Fibroblast of the aortic adventitia (primary cell): ENCODE measurements at places on chromosomes 1 and 21. TPM values are rescaled to one million over a fixed set of nuclear protein-coding genes. Genes with fewer than 3 reads are reported as not detected.

DNA sequence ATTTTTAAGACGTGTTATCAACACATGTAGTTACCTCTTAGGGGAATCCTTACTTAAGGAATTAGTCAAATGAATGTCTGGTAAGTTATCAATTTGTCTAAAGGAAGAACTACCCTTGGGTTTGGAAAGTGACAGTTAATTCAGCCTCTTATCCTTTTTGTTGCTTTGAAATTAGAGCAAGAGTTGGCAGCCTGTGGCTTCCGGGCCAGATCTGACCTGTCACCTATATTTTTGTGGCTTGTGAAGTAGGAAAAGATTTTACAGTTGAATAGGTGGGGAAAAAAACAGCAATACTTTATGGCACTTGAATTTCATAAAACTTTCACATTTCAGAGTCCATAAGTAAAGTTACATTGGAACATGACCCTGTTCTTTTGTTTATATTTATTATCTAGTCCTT lies 5.5 kb downstream of the MRPS6 start:
- DNase-seq, result no peak

- peak; percentile 58 for DNase-seq
Measured at GRCh38 chr1:161044908-161045735, 655 bp downstream of the USF1 start.

DNA sequence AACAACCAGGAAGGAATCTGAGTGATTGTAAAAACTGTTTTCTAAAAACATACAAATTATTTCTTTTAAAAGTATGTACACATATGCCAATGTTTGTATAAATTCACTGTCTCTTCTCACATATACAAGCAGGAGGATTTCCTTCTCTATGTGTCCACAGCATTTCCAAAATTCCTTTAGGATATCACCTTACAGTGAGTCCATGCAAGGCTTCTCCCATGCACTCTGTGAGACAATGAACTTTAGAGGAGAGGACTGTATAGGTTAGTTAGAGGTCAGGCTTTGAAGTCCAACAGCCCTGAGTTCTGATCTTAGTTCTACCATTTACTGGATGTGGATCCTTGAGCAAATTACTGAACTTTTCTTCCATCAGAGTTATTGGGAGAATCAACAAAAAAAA lies 34.1 kb upstream of the USH2A start:
- DNase-seq, result no peak

DNA sequence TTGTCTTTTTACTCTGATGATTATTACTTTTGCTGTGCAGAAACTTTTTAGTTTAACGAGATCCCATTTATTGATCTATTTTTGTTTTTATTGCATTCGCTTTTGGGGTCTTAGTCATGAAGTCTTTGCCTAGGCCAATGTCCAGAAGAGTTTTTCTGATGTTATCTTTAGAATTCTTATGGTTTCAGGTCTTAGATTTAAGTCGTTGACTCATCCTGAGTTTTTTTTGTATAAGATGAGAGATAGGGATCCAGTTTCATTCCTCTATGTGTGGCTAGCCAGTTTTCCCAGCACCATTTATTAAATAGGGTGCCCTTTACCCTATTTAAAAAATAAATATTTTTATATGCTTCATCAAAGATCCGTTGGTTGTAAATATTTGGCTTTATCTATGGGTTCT lies 13.2 kb downstream of the MAN1C1 start:
- no peak for DNase-seq

Gene PLEKHG5
- 3.8 and 5.1 TPM in 2 replicates for total RNA-seq

Gene NBL1
- total RNA-seq, result 105 and 178 TPM in 2 replicates

Gene LIN28A
- total RNA-seq, result not detected in 2 replicates

Gene OPTC
- not detected in 2 replicates for total RNA-seq

Gene FAM110D
- not detected in 2 replicates for total RNA-seq

Gene IGSF9
- total RNA-seq, result 2.0 TPM in 1 of 2 replicates, not detected in the other
